ENCODE measurements at places on chromosomes 3 and 15.

GRCh38 chr15:48409623-48410022, 78.4 kb downstream of the DUT start:
- no peak for DNase-seq

- no peak for DNase-seq
Observed at GRCh38 chr15:68614286-68615035, 35.7 kb downstream of the CORO2B start.

- no peak for DNase-seq
Observed at GRCh38 chr3:29701326-29701983, 420.6 kb downstream of the RBMS3 start.

GRCh38 chr3:124969190-124969589, 34.6 kb upstream of the MUC13 start:
- no peak for DNase-seq

Measured in fibroblast of skin of left biceps (primary cell).